ENCODE measurements at places on chromosomes 3 and 15.
A peak's percentile ranks its signal among the peaks of the same experiment; 100 is the strongest.

DNA sequence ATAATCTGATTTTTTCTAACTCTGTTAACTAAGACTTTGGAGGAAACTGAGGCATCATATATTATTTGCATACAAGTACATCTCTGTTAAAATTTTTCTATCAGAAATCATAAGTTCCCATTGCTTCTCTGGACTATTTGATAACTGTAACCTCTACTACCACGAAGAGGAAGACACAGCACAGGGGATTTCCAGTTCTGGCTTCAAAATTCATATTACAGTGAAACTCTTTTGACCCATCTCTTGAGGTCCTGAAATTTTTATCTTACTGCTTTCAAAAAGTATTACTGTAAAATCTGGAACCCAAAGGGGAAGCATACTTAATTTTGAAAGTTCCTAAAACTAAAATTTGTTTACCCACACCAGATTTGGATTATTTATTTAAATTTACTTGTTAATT lies 4.2 kb downstream of the PLSCR1 start:
- DNase-seq, result no peak

GRCh38 chr15:58583171-58583908 lies 151.5 kb downstream of the LIPC start:
- DNase-seq, result no peak

GRCh38 chr3:12613250-12613649 lies 50.7 kb downstream of the RAF1 start:
- no peak for DNase-seq

- no peak for DNase-seq
These were observed 815 bp downstream of the BCL2A1 start for GRCh38 chr15:79970181-79970580.

DNA sequence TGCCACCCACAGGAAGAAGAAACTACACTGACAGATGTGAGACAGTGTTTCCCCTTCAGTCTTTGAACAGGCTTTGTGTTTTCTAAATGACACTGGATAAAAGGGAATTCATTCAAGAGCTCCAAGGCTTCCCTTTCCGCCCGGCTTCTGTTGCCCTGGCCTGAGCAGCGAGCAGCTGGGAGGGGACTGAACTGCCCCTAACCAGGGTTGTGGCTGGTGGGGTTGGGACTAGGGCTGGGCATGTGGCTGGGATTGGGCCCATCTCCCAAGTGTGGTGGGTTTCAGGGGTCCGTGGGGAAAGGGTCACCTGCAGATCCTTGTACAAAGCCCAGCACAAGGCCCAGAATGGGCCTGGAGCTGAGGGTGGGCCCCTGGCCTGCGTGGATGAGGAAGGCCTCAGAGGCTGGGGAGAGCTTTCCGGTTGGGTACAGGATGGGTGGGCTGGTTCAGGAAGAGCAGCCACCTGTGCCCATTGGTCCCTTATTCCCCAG lies 10.4 kb downstream of the VILL start:
- no peak for DNase-seq

GRCh38 chr3:53862241-53862640 lies 15.9 kb downstream of the IL17RB start:
- DNase-seq, result no peak

DNA sequence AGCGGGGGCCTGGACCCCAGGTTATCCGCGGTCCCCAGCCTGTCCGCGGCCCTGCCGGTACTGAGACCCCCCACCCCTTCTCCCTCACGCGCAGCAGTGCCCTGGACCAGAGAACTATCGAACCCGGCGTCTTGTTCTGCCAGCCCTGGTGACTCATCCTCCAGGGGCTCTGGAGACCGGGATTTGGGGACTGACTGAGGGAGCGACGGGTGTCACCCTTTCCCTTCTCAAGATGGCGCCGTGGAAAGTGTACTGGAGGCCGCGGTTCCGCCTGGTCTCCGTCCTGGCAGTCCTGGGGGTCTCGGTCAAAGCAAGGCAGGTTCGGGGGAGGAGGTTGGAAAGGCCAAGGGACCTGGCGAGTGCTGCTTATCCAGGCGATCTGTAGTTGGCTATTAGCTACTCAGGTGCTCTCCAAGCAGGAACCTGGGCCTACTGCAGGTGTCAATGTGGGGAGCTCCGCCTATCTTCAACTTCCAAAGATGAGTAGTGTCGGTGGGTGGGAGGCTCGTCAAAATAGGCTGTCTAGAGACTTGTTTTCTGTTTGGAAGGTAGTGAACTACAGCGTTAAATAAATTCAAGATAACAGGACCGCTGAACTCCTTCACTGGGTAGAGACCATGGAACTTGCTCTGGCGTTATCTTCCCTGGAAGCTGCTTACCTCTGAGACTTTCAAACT lies 790 bp downstream of the RAB5A start:
- peak; percentile 14 for DNase-seq

GRCh38 chr3:30756218-30756617 lies 138.2 kb downstream of the GADL1 start:
- no peak for DNase-seq

GRCh38 chr3:2655229-2655701 lies 454.9 kb downstream of the IL5RA start:
- no peak for DNase-seq

DNA sequence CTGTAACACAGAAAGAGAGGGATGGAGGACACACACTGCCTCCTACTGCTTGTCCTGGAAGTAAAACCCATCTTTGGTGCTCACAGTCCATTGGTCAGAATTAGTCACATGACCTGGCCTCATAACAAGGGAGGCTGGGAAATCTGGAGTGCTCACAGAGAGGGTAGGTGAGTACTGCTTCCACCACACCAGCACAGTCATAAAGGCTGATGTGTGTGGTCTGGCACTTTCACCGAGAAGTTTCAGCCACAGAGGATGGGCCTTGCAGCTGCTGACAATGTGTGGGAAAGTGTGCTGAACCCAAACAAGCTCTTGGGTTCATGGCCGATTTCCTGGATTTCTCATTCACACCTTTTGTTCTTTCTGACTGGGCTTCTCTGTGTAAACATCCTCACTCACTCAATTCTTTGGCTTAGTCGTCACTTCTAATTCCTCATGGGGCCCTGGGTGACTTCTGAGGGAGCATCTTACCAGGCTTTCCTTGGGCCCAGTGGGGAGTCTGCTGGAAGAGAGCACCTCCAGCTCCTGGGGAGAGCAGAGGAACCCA lies 100.7 kb downstream of the ASB7 start:
- DNase-seq, result no peak

GRCh38 chr3:55792009-55792408 lies 304.9 kb upstream of the WNT5A start:
- DNase-seq, result no peak

DNA sequence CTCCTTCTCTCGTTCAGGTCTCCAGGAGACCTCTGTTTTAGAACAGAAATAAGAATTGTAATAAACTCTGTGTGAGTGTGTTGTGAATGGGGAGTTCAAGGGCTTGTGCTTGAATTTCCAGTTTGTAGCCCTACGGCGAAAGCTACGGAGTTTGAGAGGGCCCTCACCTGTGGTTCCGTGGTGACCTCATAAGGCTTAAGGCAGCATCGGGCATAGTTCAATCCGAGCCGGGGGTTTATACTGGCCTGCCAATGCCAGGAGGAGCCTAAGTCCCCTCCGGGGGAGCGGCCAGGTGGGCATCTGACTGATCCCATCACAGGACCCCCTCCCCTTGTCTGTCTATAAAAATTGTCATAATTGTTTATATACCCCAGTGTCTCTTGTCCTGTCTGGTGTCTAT lies 43.7 kb downstream of the ZBTB11 start:
- no peak for DNase-seq

GRCh38 chr3:127287840-127288239 lies at the start of gene PRR20G:
Gene PRR20G, minus strand, starts transcription at chr3:127288046. Its CDS starts 681 bp downstream, at chr3:127287365.
- no peak for DNase-seq

- no peak for DNase-seq
These were observed 2.0 kb downstream of the C2CD4A start for GRCh38 chr15:62068810-62069167.

DNA sequence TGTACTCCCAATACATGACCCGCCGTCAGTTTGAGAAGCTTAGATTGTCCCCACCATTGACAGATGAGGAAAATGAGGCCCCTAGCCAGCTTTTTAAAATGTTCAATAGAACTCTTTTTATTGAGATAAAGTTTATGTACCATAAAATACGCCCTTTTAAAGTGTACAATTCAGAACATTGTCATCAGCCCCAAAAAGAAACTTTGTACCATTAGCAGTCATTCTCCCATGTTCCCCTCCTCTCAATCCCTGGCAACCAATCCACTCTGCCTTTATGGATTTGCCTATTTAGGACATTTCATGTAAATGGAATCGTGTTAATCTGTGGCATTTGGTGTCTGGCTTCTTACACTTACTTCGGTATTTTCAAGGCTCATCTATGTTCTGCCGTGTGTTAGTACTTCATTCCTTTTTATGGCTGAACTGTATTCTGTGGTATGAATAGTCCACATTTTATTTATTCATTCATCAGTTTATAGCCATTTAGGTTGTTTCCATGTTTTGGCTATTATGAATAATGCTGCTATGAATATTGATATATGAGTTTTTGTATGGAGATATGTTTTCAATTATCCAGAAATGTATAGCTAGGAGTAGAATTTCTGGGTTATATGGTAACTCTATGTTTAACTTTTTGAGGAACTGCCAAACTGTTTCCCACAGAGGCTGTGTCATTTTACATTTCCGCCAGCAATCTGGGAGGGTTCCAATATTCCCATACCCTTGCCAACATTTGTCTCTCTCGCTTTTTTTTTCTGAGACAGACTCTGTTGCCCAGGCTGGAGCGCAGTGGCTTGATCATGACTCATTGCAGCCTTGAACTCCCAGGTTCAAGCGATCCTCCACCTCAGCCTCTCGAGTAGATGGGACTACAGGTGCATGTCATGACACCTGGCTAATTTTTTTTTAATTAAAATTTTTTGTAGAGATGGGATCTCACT lies 15.3 kb upstream of the PTPN23 start:
- no peak for DNase-seq

DNA sequence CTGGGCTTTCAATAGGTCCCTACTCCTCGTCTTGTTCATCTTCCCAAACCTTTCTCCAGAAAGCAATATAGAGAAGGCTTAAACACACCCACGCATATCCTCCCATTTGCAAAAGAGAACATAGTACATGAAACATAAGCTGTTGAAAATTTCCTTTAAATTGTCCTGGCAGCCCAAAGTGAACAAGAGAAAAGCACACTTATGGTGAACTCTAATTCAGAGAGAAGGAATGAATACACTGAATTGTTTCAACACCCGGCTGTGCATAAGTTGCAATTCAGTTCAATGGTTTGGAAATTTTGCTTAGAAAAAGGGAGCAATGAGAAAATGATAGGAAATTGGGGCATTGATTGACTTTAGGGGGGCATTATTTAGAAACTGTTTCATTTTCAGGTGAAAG lies 202.6 kb downstream of the TIGIT start:
- DNase-seq, result no peak

DNA sequence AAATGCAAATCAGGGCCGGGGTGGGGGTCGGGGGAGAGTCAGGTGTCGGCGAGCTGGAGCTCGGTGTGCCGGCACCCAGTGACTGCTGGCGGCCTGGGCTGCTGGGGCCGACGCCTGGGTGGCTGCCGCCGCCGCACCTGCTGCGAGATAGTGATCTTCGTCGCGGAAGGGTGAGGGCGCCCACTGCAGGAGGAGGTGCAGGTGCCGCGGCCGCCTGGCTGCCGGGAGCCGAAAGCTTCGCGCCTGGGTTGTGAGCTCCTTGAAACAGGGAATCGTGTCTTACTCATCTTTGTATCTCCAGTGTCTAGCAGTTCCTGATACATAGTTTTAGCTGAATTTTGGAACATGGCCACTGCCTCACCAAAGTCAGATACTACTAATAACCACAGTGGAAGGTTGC lies 64.0 kb upstream of the CPOX start:
- no peak for DNase-seq

GRCh38 chr15:63388511-63388910 lies 6.9 kb upstream of the CA12 start:
- no peak for DNase-seq

- DNase-seq, result no peak
These were observed 140.7 kb downstream of the BCHE start for GRCh38 chr3:165696496-165696895.

GRCh38 chr15:29014493-29014892 lies 128.7 kb downstream of the APBA2 start:
- DNase-seq, result no peak

- no peak for DNase-seq
These were observed 622.2 kb downstream of the ZPLD1 start for GRCh38 chr3:103057003-103057402.

GRCh38 chr3:180142041-180142440 lies 105.3 kb upstream of the PEX5L start:
- no peak for DNase-seq

DNA sequence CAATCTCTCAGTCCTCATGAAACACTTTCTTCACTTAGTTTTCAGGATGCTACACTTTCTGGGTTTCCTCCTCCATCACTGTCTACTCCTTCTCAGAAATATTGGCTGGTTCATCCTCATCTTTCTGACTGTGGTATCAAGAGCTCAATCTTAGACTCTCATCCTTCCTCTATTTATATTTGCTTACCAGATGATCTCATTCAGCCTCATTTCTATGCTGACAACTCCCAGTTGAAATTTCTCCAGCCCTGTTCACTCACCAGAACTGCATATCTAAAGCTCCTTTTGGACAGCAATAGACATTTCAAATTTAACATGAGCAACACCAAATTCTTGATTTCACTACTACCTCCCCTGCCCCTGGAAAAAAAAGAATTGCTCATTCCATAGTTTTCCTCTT lies 48.0 kb upstream of the FBN1 start:
- DNase-seq, result no peak

- DNase-seq, result no peak
These were observed 99.3 kb upstream of the SLC24A5 start for GRCh38 chr15:48021336-48022086.

DNA sequence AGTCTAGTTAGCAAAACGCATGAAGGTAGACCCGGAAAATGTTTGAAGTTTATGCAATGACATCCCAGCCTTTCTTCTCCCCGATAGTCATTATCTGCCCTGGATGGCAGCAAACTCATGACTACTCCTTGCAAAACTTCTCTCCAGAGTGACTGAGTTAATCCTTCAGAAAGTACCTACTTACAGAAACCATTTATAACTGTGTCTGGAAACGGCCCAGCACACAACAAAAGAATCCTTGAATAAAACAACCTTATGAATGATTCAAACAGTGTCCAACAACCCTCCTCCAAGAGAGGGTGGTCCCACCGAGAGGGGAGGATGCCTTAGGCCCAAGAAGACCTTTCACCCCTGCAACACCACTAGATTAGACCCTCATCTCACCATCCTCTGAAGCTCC lies 14.2 kb downstream of the ST8SIA2 start:
- no peak for DNase-seq

GRCh38 chr3:105490045-105490444 lies 123.3 kb downstream of the ALCAM start:
- no peak for DNase-seq

Data from activated CD8-positive, alpha-beta memory T cell treated with anti-CD3 and anti-CD28 coated beads for 1 hour (primary cell).